Activated CD4-positive, alpha-beta T cell treated with anti-CD3 and anti-CD28 coated beads, Interleukin-2, amount 50 U/mL, for 24 hours (primary cell): ENCODE measurements at places on chromosomes 3 and 15.

- no peak for DNase-seq
Measured at GRCh38 chr15:93982226-93982727, 249.1 kb upstream of the MCTP2 start.

- DNase-seq = no peak
Measured at GRCh38 chr3:177401375-177401774, 204.1 kb upstream of the TBL1XR1 start.

- peak; percentile 60 for DNase-seq
Measured at GRCh38 chr15:52558196-52558595, 10.6 kb downstream of the ARPP19 start.

- DNase-seq = no peak
Measured at GRCh38 chr3:47347217-47347801, 33.5 kb upstream of the PTPN23 start.

DNA sequence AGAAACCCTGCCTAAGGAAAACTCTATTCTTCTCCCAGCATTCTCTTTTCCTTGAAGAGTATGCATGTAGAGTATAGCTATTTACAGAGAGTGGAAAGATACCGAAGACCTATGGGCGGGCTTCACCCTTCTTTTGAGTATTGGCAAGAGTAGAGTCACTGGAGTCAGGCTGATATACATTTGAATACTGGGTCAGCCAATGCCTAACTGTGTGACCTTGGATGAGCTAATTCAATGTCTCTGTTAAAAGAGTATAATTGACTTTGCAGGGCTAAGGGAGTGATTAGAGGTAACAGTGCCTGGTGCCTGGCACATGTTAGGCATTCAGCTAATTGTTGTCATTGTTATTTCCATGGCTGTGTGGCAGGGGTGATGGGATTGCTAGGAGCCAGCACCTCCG, 75.6 kb downstream of the TUSC7 start:
- DNase-seq = no peak

DNA sequence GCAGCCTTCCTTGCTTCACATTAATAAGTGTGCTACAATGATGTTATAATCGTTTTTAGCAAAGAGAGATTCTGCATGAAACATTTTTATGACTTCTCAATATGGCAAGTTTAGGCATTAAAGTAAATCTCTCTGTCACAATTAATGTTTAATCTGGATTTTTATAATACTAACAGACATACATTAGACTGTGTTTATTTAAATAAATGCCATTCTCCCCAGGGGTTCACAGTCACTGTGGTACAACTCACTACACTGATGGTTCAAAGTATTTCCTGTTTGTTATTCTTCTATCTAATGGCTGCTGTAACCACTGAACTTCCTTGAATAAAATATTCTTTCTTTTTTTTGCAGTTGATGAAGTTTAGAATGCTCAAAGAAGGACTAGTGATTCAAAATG, 59.0 kb downstream of the SLC12A1 start:
- DNase-seq = no peak

GRCh38 chr3:127170814-127171213, 22.1 kb upstream of the PRR23E start:
- DNase-seq = no peak

- no peak for DNase-seq
Measured at GRCh38 chr3:120440001-120440703, 10.6 kb downstream of the FSTL1 start.

DNA sequence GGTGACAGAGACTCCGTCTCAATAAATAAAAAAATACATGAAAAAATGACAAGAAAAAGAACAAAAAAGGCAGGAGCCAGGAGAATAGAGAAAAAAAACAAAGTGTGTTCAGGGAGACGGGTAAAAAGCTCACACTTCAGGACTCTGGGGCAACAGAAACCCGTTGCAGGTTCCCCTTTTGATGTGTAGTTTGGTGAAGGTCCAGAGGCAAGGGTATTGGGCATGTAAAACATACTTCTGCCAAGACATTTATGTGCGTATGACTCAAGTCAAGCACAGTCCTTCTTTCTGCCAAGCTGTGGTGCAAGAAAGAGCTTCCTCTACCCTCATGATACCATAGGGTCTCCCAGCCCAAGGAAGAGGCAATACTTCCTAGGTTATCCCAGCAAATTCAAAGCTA, 33.4 kb upstream of the STRIT1 start:
- no peak for DNase-seq

DNA sequence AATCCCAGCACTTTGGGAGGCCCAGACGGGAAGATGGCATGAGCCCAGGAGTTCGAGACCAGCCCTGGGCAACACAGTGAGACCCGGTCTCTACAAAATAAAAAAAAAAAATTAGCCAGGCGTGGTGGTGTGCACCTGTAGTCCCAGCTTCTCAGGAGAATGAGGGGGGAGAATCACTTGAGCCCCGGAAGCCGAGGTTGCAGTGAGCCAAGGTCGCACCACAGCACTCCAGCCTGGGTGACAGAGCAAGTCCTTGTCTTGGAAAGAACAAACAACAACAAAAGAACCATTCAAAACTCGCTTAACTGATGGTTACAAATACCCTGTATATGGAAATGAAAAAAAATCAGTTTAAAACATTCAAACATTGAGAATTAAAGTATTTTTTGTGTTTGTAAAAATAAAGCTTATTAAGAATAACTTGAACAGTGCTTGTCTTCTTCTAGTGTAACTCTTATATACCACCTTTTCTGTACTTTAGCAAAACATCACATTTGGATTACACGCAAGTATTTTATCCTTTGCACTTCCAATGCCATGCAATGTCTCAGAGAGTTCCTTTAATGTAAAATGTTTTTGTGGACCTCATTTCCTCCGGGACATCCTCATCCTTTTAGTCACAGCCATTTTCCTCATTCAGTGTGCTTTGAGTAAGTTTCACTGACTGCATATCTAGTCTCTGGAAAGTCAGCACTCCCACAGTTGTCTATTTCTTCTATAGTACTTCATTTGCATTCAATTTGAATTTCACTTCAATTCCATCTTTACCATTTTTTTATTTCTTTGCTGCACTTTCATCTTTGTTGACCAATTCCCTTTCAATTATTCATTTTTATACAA, 113.0 kb upstream of the GOLGA8J start:
- DNase-seq = no peak

GRCh38 chr3:194337965-194338753, 13.0 kb downstream of the CPN2 start:
- no peak for DNase-seq

DNA sequence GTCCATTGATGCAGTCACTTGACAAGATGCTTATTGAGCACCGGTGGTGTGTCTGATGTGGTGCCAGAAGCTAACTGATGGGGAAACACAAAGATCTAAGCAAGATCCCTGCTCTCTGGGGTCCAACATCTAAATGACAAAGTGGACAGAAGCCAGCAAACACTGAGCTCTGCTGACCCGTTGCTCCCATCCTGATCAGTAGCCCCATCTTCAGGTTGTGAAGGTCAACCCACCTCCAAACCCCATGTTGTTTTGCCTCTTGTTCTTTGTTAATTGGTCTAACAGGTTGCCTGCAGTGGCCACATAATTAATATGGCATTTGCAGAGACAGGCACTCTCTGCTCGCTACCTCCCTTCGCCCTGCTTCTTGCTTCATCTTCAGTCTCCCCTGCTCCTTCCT, 21.5 kb upstream of the GLCE start:
- no peak for DNase-seq

DNA sequence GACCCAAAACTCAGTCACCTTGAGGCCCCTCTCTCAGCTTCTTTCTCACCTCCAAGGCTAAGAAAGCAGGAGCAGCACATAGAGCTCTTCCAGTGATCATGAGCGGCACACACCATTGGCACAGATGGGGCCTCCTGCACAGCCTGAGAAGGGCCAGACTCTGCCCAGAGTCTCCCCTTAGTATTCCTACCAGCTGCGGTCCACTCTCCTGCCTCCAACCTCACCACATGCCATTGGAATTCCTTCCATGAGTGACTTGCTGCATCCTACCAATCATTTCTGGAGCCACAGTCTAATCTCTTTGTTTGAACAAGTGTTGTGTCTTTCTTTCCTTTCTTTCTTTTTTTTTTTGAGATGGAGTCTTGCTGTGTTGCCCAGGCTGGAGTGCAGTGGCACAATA, 39.3 kb downstream of the CDCP1 start:
- no peak for DNase-seq

GRCh38 chr15:60589728-60590127, 110.8 kb upstream of the ICE2 start:
- DNase-seq = no peak

- no peak for DNase-seq
Measured at GRCh38 chr3:121793078-121793477, 41.8 kb downstream of the IQCB1 start.

DNA sequence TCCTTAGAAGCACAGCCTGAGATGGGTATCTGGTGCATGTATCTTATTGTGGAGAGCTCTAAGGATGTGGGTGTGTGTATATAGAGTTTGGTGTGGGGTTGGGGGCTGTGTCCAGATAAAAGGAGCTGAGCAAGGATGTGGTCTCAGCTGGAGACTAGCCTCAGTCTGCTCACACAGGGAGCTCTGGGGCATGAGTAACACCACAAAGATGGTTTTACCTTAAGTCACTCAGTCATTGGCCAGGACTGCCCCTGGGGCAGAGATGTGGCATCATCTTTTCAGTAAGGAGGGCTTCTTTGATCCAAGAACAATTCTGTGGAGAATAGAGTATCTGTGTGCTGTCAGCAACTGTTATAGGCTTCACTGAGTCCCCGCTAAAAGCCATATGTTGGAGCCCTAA, 163.4 kb upstream of the NUDT16 start:
- DNase-seq = no peak

- peak; percentile 63 for DNase-seq
Measured at GRCh38 chr3:17023006-17023664, 138.4 kb downstream of the PLCL2 start.

- no peak for DNase-seq
Measured at GRCh38 chr3:189898559-189899153, 222.0 kb downstream of the P3H2 start.

DNA sequence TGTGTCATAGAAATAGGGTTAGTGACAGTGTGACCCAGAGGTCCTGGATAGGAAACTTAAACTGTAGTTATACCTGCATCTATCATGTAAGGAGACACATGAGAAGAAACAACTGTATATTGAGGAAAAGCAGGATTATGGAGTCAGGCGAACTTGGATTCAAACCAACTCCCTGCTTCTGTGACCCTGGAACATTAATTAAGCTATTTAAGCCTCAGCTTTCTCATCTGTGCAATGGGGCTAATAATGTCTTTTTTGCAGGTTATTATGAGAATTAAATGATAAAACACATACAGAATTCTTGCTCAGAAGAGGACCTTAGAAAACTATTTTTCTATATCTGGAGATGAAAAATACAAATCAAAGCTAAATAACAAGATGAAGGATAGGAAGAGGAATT, 481.8 kb downstream of the MECOM start:
- DNase-seq = no peak

DNA sequence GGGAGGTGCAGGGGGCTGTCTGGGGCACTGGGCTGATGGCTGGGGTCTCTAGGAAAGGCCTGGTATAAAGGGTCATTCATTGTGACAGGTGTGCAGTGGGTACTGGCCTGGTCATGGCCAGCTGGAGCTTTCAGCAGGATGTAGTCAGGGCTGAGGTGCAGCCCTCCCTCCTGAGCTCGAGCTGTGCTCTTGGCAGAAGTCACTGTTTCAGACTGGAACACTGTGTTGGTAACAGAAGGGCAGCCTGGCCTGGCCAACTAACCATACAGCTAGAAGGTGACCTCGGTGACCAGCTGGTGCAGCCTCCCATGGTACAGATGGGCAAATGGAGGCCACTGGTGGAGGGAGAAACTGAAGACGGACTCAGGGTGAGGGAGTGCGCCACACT, 34.4 kb upstream of the LCTL start:
- DNase-seq = no peak

DNA sequence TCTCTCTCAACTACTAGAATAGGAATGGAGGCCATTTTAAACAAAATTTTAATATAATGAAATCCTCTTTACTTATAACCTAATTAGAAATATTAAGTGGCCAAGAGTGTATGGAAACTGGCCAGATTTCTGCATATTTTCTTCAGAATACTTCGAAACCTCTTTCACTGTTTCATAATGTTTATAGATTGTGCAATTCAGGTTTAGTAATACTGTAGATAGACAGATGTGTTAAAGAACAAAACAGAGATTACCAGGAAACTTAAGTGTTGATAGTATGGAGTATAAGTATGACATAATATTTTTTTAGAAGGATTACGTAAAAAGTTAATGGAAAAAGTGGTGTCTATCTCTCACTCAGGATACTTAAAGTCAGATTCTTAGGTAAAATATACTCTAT, 4.7 kb downstream of the ABHD5 start:
- DNase-seq = no peak

DNA sequence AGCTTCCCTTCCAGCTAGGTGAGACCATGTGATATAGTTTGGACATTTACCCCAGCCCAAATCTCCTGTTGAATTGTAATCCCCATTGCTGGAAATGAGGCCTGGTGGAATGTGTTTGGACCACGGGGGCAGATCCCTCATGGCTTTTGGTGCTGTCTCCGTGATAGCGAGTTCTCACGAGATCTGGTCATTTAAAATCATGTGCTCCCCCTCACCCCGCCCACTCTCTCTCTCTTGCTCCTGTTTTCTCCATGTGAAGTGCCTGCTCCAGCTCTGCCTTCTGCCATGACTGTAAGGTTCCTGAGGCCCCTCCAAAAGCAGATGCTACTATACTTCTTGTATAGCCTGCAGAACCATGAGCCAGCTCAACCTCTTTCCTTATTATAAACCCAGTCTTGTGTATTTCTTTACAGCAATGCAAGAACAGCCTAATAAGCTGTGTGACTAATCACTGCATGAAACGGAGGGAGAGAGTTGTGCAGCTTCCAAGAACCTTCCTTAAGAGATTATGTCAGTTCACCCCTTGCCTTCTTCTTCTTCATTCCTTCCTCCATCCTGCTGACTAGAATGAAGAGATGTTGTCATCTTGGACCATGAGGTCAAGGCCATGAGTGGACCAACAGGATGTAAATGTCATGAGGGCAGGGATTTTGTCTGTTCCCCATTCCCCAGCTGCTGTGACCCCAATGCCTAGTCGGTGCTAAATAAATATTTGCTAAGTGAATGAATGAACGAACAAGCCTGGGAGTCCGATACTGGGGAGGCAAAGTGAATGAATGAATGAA, 91.0 kb downstream of the CPN2 start:
- no peak for DNase-seq

GRCh38 chr15:85579957-85580694, 199.7 kb downstream of the AKAP13 start:
- DNase-seq = no peak

DNA sequence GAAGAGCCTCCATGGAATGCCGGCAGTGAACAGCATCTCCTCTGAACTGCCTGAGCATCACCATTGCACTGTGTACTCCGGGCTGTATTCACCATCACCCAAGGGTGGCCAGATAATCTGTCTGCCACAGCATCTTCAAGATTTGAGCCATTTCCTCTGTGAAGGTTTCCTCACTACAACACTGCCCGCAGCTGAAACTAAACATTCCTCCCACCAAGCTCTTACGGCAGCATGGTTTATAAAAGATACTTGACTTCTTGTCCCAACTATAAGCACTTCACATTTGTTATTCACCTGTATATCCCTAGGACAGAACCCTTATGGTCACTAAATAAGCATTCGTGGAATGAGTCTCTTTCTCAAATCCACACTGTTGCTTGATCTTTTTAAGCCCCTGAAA, 125.9 kb downstream of the SST start:
- DNase-seq = no peak
